ENCODE measurements at places on chromosomes 5 and 9.
A peak's percentile ranks its signal among the peaks of the same experiment; 100 is the strongest.

DNA sequence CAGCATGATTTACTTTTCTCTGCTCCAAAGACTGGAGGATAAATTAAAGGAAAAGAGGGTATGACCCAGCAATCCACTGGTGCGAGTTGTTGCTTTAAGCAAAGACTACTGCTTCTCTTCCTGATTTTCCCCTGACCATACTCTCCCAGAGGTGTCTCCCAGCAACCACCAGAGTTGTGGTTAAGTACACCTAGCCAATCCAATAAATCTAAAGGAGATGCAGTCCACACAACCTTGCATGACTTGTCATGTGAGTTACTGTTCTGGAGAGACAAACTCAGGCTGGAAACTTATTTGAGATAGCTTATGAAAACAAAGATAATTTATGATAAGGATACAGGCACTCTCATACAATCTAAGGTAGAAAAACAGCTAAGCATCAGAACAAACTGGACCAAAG, 11.9 kb downstream of the TMC1 start:
- peak; percentile 32 for DNase-seq

- DNase-seq: no peak
Observed at GRCh38 chr9:98871558-98872065, 64.1 kb downstream of the GALNT12 start.

GRCh38 chr5:140361901-140362300, 1.9 kb downstream of the SLC4A9 start:
- no peak for DNase-seq

- DNase-seq: no peak
Observed at GRCh38 chr5:91135475-91136248, 247.5 kb downstream of the ARRDC3 start.

Measured in RCC 7860 (cell line).